Right lung (tissue), 10 donors: ENCODE measurements at places on chromosomes 13 and 19. TPM values are rescaled to one million over a fixed set of nuclear protein-coding genes. Genes with fewer than 3 reads are reported as not detected.

DNA sequence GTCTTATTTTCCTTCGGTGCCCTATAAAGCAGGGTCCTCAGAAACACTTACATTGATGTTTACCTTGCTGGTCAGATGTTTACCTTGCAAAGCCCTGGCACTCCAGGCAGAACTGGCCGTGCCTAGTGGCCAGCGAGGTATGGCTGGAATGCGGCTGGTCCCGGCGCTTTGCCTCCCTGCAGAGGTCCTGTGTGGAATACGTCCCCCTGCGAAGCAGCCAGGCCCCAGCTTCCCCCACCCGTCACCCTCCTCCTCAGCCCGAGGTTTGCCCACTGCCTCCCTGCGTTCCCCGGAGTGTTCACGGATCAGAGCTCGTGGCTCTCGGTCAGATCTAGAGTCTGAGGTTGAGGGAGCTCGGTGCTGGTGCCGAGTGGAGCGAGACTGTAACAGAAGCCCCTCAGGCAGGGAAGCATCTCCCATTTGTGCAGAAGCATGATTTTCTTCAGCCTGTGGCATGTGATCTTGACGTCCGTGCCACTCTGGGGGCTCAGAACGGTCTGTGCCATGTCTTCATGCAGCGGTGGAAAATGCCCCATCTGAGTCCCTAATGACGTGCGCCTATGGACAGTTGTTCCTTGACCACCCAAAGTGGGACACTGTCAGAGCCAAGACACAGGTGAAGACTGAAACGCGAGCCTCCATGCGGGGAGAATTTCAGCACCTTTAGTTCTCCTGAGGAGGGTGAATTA lies 54.8 kb upstream of the SOX1 start:
- no peak for DNase-seq

DNA sequence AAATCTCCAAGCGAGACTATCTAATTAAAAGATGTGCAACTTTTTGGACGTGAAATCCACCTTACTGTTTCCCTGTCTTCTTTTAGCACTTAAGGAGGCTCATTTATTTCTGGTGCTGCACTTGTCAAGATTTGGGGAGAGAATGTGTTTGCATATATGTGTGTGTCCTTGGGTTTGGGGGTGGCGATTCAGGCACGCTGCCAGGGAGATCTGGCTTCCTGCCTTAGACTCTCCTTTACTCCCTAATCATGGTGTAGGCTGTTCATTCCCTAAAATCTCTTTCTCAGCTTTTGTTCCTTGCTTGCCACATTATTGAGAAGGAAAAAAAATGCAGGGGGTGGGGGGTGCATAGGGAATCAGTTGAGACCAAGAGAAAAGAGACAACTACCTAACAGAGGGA lies 271.2 kb downstream of the DCLK1 start:
- no peak for DNase-seq

DNA sequence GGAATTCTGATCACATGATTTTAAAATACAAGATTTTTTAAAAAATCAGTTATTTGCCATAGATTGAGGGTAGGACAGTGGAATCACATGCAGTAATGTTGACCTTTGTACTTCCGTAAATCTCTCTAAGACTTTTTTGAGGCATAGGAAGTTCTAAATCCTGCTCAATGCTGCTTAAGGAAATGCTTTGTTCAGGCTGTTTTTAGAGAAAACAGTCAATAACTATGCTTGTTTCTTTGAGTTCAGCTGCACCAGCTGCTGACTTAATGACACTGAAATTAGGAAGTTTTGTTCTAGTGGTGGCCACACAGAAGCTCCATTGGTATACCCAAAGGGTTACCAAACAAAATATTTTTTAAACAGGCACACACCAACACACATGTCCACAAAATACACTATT lies 60.9 kb downstream of the KLF12 start:
- DNase-seq, result no peak

DNA sequence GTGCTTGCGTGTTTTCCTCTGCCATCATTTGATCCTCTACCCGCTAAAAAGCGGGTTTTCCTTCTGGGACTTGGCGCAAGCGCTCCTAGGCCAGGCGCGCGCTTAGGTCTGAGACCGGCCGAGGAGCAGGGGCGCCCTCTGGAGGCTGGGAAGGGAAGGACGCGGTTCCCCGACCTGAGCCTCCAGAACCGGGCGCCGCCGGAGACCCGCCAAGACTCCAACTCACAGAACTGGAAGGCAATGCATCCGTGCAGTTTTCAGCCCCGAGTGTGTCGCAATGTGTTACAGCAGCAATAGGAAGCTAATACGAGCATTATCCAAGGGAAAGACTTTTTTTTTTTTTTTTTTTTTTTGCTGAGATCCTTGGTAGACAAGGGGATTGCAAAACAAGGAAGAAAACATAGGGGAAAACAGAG lies 190.9 kb downstream of the COL4A1 start:
- DNase-seq, result peak; percentile 34

GRCh38 chr13:75263741-75264407 lies 218.1 kb downstream of the TBC1D4 start:
- DNase-seq, result no peak

DNA sequence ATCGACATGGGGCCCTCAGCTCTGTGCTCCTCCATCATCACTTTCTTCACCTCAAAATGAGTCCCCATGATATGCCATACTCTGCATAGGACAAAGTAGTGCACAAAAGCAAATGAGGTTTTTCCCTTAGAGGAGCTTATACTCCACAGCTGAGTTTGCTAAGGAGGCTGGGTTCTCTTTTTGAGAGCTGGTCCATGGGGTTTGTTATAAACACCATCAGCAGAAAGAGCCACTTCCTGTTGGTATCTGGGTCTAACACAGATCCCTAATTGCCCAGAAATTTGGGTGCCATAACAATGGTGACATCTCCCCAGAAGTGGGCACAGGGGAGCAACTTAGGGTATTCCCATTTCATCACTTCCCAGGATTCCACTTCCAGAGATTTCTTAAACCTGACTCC lies 395.7 kb downstream of the FOXO1 start:
- no peak for DNase-seq

DNA sequence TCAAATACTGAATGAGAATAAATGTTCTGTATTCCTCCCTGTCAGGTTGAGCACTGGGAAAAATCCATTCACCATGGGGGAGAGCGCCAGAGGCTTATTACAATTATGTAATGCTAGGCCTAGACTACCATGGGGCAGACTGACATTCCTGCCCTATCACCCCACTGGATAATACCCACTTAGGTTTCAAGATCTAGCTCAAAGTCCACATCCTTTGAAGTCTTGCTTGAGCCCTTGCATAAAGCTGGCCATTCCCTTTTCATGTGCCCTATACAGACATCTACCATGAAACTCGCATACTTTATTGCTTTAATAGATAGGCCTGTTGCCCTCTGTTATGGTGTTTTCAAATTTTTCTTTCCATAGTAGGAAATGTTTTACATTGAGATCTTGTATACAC lies 149.3 kb downstream of the RGCC start:
- DNase-seq, result no peak

DNA sequence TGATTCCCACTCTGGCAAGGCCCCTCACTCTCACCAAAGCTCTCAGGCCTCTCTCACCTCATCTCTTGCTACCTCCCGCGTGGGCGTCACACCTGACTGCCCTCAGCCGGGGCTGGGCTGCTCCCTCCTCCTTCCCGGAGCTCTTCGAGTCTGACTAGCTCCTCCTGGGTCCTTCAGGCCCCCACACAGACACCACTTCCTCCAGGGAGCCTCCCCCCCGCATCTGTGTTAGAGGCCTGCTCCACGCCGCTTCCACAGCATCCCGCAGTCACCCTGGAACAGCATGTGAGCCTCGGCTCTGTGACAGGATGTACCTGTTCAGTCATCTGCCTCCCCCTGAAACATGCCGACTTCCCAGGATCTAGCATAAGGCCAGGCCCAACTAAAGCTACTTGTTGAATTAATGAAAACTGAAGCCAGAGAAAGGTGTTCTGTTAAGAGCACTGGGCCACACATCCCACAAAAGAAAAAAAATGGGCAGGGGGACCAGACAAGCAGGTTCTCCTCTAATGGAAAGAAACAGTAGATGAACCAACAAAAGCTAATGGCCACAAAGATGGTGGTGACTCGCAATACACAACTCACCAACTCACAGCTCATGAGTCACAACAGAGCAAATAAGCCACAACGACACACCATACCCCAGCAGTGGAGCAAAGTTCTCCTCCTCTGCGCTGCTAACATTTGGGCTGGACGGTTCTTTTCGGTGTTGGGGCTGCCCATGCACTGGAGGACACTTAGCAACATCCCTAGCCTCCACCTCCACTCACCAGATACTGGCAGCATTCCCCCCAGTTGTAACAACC lies 3.0 kb downstream of the PPP6R1 start:
- no peak for DNase-seq

- no peak for DNase-seq
Measured at GRCh38 chr13:58767566-58767965, 1136.0 kb downstream of the PCDH17 start.

DNA sequence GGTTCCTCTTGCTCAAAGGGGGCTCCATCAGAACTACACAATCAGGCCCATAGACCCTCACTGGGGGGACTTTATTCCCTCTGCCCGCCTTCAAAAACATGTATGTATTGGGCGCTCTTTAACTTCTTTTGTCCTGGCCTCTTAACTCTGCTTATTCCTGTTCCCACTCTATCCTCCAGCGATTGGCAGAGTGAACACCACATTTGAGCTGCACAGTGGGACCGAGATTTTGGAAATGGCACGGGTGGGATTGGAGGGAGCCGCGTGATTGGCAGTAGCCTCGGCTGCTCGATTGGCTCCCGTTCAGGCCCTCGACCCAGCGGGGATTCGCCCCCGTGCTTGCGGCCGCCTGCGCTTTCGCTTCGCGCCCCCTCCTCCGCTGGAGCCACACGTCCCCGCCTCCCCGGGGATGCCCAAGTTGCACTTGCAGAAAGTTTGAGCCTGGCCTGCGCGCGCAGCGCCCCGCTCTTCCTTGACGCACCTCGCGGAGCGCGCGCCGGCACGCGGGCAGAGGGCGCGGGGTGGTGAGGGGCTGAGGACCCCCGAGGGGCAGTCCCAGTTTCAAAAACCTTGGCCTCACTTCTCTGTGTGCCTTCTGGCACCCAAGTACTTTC lies at the start of gene ZIC5:
Gene ZIC5 (minus strand): TSS at position 192 of the 614 bp plus-strand sequence. CDS start 164 bp downstream, at position 28.
- no peak for DNase-seq

- DNase-seq, result no peak
Measured at GRCh38 chr13:32010136-32010535, 21.4 kb upstream of the FRY start.

- no peak for DNase-seq
Measured at GRCh38 chr13:40235160-40235796, 431.2 kb downstream of the FOXO1 start.

DNA sequence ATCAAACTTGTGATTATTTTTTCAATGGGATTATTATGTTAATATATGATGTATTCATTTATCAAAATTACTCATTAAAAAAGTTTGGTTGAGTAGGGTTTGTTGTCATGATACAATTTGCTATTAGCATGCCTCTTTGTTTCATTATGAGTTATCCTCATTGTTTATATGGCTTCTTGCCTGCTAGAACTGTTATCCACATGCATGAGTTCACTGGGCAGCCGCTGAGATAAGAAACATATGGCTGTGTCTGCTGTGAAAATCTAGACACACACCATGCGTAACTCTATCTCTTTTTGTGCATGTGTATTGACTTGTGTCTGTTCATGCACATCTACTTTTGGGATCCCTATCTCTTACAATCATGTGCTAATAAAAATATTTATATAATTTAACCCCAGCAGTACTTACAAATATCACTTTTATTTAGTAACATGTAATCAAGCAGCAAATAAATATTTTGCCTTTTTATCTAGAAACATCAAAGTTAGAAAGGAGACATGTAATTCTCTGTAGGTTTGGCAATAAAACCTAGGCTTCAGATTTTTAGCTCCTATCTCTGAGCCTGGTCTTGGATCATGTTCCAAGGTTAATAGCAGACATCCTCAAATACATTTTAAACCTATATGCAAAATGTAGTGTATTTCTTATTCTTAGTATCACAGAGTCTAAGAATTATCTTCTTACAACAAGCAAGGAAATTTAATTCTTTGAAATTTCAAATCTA lies 11.2 kb upstream of the KLF12 start:
- DNase-seq, result peak; percentile 81

DNA sequence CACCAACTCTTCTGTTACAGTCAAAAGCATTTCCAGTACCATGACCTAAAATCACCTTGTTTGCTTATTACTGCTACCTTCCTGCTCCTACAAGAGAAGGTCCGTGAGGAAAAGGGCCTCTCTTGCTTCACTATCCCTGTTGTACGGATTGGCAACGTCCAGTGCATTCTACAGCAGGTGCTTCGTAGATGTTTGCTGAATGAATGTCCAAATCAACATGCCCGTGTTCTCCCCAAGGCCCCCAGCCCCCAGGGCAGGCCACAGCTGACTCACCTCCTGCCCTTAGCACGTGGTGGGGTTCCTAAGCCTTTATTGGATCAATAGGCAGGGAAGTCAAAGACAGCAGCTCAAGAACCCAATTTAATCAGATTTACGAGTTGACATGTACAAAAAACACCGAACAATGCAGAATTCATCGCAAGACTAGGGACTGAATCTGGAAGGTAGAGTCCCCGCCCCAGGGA lies 5.5 kb upstream of the NAPA start:
- no peak for DNase-seq

Gene IFT88
- polyA plus RNA-seq, result 42.4 TPM

- no peak for DNase-seq
Measured at GRCh38 chr13:112171570-112171965, 104.6 kb downstream of the SOX1 start.

Gene C1QTNF9B
- polyA plus RNA-seq, result 0.49 TPM

- DNase-seq, result no peak
Measured at GRCh38 chr13:89310943-89311672, 1639.9 kb downstream of the SLITRK5 start.

GRCh38 chr19:17886515-17886914 lies 14.8 kb downstream of the SLC5A5 start:
- DNase-seq, result no peak

GRCh38 chr19:14677464-14677863 lies 2.8 kb upstream of the ADGRE3 start:
- no peak for DNase-seq

Gene TNFSF9
- 0.15 TPM for polyA plus RNA-seq

Gene ARHGEF1
- polyA plus RNA-seq, result 83.4 TPM

Gene CCDC122
- 6.2 TPM for polyA plus RNA-seq

DNA sequence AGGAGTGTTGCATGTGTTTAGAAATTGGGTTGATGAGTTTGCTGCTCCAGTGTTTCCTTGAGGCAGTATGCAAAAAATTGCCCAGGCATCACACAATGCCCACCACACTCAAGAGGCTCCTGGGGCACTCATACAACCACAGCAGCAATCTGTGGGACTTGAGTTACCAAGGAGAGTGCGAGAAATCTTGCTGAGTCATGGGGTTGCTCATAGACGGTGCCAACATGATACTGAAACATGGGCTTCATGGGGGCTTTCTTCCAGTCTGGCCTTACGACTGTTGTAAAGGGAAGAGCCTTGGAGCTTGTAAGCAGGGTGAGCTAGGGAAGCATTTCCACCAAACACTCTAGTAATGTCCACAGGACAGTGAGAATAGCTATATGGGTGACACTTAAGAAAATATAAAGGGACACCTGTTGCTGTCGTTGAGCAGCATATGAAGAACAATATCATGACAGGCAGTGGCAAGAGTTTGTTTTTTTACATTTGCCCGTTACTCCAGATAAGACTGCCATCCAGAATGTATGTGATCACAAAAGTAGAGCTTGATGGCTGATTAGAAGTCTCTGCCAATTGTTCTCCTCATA lies 1237.4 kb downstream of the UQCRFS1 start:
- DNase-seq, result no peak
